ENCODE measurements at places on chromosomes 11 and 22.

- no peak for DNase-seq
These were observed 384.5 kb downstream of the AASDHPPT start for GRCh38 chr11:106461839-106462545.

- no peak for DNase-seq
These were observed 46.6 kb upstream of the CHRM4 start for GRCh38 chr11:46438211-46438610.

- no peak for DNase-seq
These were observed 1.7 kb downstream of the YAP1 start for GRCh38 chr11:102111787-102112508.

GRCh38 chr11:118015385-118015841 is 29.2 kb downstream of the IL10RA start:
- DNase-seq, result no peak

- DNase-seq, result no peak
These were observed 164.5 kb downstream of the JRKL start for GRCh38 chr11:96554236-96554820.

DNA sequence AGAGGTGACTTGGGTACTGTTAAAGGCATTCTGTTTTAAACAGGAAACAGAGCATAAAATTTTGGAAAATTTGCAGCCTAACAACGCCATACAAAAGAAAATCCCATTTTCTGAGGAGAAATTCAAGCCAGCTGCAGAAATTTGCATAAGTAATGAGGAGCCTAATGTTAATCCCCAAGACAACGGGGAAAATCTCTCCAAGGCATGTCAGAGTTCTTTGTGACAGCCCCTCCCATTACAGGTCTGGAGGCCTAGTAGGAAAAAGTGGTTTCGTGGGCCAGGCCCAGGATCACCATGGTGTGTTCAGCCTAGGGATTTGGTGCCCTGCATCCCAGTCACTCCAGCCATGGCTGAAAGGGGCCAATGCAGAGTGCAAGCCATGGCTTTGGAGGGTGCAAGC is 1333.1 kb upstream of the TENM4 start:
- DNase-seq, result no peak

- DNase-seq, result no peak
These were observed 26.2 kb downstream of the MTMR2 start for GRCh38 chr11:95897731-95898130.

DNA sequence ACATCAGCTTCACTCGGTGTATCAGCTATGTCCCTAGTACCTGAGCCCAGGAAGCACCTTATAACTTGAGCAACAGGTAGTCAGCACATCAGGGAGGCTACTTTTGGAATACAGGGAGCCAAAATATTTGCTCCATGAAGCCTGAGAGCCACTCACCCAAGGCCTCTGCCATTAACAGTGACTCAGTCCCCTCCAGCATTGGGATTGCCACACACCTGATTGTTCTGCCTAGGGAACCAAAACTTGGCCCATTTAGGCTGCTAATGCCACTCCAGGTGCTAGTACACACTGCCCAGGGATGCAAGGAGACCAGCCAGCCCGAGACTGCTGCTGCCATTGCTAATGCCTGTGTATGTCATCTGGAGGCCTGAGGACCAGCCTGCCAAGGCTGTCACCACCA is 773.6 kb upstream of the TENM4 start:
- DNase-seq, result no peak

GRCh38 chr11:108203075-108203474 is 19.4 kb downstream of the NPAT start:
- DNase-seq, result no peak

DNA sequence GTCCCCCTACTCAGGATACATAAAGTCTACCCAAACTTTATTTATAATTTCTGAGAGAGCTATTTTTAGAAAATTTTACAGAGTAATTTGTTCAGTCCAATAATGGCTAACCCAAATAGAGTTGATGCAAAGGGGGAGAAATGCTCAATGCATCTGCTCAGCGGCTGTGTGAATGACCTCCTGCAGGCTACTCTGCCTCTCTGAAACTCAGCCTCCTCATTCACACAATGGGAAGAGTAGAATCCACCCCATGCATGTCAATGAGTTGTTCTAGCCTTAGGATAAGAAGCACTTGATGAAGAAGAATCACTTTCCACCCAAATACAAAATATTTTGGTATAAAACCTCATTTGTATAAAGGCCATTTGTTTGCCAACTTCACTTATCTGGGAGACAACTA is 1204.0 kb downstream of the LRRC4C start:
- no peak for DNase-seq
